Non-pigmented ciliary epithelial cell (primary cell): ENCODE measurements at places on chromosomes 7 and 10.

DNA sequence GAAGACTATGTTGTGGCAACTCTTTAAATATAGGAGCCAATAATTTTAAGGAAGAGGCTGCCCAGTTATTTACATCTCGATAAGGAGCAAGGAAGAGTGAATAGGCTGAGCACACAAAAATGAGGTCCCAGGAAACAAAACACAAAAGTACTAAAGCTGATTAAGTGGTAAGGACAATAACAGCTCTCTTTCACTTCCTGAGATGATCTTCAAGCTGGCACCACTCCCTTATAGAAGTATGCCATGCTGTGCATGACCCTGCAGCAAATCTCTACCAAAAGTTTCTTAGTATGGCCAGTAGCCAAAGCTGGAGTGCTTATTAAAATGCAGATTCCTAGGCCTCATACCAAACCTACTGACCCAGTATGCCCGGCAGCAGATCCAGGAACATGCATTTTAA, 39.7 kb downstream of the CADPS2 start:
- DNase-seq: no peak

GRCh38 chr7:101987494-101987893, 170.1 kb downstream of the CUX1 start:
- DNase-seq: no peak

DNA sequence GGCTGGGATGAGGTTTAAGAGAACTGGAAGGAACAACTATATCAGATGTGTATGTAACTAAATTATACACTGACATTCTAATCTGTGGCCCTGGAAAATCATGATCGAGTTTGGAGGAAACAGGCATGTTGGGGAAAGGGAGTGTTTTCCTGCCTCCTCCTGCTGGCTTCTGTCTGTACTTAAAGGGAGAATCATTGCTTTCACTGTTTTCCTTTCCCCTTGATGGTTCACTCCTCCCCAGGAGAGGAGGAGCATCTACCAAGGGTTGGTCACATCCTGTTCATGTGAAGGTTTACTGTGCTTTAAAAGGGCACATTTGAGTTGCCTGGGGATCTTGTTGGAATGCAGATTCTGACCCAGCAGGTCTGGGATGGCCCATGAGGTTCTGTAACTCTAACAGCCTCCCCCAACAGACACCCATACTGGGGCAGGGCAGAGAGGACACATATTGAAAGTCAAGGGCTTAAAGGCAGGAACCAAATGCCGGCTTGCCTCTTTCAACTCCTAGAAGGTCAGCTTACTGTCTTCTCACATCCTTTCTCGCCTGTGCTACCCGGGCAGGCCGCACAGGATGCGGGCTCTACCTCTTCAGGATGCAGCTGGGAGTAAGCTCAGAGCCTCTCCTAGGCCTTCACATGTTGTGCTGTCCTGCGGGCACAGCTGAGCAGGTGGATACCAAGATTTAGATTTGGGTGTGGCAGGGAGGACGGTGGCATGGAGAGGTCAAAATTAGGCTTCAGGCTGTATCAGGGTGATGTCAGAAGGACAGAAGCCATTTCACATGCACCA, 694.8 kb downstream of the KCNMA1 start:
- DNase-seq: no peak

- DNase-seq: no peak
Observed at GRCh38 chr7:73520673-73521635, 1.1 kb downstream of the BAZ1B start.

- no peak for DNase-seq
Observed at GRCh38 chr7:14598978-14599377, 303.6 kb downstream of the DGKB start.

DNA sequence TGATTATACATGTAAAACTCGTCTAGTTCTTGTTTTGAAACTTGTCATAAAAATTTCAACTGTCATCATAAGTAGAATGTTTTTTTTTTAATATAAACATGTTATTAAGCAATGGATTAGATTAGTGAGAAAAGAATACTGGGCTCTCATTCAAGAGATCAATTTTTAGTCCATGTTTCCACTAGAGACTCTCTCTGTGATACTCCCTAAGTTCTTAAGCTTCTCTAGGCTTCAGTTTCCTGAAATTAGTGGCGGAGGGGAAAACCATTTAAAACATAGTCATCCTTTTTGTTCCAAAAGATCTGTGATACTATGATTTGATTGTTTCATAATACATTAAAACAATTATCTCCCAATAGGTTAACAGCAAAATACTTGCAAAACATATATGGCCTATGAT, 142.2 kb downstream of the AGMO start:
- DNase-seq: no peak

DNA sequence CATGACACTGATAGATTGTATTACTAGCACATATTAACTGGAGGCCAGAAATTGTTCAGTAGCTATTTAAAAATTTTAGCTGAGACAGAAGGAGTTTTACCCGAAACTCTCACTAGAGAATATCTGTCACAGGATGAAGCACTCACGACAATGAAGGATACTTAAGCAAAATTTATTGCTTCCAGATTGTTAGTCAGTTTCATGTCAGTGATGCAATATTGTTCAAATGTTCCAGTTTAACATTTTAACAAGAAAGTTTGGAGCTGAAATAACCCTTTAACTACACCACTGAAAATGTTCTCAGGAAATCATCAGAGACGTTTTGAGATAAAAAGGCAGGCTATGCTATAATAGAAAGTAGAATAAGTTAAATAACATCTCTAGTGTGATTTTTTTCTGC, 15.0 kb upstream of the CADPS2 start:
- DNase-seq: no peak

DNA sequence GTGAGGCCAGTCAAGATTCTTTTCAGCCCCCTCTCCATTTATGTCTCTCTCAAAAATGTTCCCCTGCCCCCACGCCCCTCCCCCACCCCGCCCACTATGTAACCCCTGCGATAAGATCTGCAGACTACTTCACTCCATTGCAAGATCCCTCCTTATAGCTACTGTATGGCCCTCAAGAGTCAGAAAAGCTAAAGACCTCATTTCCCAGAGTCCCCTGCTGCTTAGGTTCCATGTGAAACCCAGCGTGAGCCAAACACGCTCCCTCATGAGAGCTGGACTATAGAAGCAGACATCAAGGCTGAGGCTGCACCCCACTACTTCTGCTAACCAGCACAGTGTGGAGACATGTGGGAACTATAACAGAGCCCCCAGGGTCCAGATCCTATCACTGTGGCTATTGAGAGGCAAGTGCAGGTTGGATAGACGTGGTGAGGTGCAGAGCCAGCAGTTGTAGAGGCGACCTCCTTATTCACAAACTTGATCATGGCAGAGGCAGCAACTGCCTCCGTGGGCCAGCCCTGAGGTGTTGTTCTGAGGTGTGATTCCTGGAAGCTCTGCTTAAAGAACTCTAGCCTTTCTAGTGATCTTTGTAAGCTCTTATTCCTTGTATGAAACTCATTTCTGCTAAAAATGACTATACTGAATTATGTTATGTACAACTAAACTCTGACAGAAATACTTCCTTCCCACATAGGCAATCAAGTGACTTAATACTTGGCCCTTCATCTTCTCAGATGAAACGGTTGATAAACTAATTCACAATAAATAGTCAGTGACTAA, 117.0 kb upstream of the ARID5B start:
- DNase-seq: no peak

- DNase-seq: no peak
Observed at GRCh38 chr7:36949711-36950600, 225.7 kb upstream of the AOAH start.

DNA sequence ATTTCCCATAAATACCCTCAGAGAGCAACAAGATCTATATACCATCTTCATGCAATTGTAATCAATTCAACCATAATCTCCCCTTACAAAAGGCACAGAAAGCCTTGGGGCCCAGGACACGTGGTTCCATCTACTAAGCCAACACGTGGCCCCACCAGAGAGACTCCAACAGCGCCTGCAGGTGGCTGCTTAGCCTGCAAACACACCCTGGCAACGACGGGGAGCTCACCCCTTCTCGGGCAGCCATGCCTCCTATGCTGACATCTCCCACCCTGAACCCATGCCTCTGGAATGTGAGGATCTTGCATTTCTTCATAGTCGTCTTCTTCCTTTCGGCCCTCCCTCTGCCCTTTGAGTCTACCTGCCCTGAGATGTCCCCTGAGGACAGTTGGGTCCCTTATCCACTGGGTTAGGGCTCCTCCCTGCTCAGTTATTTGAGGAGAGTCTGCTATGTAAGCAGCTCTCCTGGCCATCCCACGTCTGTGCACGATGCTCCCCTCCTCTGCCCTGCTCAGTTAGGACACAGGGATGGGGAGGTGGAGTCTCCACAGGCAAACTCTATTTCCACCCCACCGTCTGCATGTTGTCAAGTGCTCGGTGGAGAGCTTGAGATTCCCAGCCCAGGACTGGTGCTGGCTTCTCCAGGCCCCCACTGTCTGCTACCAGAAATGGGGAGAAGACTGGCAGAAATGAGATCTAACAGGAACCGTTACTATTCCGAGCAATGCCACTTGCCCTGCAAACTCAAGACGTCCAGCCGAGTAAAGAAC, 36.5 kb downstream of the EBF3 start:
- DNase-seq: no peak

DNA sequence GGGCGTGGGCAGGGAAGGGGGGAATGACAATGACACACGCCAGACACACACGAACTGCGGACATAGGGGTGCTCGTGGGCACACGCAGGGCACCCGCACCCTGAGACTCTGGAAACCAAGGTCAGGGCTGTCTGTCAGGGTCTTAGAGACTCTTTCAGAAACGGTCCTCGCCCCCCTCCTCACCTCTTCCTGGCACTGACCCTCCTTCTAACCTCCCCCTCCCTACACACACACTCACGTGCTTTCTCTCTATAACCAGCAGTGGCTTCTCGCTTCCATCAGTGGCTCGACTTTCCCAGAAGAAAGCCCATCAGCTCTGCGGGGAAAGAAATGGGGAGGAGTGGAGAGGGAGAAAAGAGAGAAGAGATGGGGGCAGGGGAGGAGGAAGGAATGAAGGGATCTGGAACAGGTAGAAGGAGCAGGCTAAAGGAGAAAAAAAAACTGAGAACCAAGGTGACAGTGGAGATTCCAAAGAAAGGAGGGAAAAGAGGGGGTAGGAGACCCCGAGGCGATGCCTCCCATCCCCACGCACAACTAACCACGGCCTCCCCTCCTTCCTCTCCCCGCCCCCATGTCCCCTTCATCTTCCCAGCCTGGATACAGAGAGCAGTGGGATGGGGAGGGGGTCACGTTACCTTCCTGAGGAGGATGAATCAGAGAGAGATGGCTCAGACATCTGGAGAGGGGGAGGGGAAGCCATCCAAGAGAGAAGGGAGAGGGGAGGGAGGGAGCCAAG, 1.7 kb upstream of the VGF start:
- no peak for DNase-seq

DNA sequence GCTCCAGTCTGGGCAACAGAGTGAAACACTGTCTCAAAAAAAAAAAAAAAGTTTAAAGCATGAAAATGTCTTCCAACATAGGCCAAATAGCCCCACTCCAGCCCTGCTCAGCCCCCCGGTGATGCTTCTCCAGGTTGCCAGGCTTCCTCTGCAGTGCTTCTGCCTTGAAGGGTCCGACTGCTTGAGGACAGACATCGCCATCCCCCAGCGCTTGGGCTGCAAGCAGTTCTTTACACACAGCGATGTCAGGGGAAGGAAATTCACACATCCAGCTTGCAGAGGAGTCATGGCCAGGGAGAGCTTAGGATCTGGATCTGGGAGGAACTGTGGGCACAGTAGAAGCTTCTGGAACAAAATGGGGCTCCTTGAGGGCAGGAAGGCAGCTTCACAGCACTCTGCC, 26.9 kb downstream of the LYZL1 start:
- no peak for DNase-seq

- DNase-seq: no peak
Observed at GRCh38 chr7:140659856-140660255, 12.9 kb upstream of the ADCK2 start.

DNA sequence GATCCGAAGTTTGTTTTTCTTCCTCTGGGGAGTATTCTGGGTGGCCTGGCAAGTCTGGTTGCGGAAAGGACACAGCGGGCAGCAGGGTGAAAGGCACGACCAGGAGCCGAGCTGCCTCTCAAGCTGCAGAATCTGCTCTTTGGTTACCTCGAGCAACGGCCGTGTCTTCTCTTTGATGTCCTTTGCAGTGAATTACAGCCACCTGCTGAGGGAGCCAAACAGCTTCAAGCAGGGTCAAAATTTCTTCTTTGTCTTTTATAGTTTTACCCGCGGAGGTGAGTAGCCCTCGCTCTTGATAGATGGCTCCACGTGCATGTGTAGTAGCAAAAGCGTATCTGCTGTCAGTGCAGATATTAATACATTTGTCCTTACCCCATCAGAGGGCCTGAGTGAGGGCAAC, 177.3 kb upstream of the MBL2 start:
- no peak for DNase-seq

- DNase-seq: no peak
Observed at GRCh38 chr7:81725003-81725811, 44.6 kb downstream of the HGF start.
